ENCODE measurements at places on chromosomes 5 and 9.

DNA sequence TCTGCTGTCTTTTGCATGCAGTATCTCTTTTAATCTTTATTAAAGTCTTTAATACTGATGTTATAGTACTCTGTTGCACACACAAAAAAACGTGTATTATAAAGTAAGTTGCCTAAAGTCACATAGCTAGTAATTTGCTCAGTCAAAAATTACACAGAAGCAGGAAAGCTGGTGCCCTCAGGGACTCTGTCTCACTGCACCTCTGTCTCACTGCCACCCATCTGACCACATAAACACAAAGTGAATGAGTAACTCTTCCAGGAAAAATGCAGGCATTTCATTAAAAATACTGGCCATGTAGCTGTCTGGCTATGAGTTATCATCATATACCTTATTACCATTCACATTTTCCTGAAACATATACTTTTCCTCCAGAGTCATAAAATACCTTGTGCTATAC is 591.7 kb downstream of the CSNK1G3 start:
- no peak for DNase-seq

- no peak for DNase-seq
Measured at GRCh38 chr5:132223861-132224260, 3.8 kb downstream of the P4HA2 start.

- peak; percentile 25 for DNase-seq
Measured at GRCh38 chr9:105216440-105217178, 27.8 kb upstream of the SLC44A1 start.

DNA sequence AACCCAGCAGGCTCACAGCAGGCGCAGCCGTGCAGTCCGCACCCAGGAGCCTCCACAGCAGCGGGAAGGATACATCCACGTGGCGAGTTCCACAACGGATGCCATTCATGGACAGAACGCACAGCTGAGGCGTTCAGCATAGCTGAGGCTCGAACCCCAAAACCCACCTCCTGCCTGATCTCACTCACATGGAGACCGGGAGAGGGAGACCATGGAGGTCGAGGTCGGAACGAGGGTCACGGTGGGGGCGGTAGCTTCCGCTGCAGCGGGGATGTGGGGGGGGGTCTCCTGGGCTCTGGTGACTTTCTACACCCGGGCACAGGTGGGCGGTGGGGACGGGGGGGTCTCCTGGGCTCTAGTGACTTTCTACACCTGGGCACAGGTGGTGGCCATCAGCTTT is 17.5 kb downstream of the TERT start:
- no peak for DNase-seq

- peak; percentile 90 for DNase-seq
Measured at GRCh38 chr9:92385001-92385400, 19.4 kb downstream of the OGN start.

DNA sequence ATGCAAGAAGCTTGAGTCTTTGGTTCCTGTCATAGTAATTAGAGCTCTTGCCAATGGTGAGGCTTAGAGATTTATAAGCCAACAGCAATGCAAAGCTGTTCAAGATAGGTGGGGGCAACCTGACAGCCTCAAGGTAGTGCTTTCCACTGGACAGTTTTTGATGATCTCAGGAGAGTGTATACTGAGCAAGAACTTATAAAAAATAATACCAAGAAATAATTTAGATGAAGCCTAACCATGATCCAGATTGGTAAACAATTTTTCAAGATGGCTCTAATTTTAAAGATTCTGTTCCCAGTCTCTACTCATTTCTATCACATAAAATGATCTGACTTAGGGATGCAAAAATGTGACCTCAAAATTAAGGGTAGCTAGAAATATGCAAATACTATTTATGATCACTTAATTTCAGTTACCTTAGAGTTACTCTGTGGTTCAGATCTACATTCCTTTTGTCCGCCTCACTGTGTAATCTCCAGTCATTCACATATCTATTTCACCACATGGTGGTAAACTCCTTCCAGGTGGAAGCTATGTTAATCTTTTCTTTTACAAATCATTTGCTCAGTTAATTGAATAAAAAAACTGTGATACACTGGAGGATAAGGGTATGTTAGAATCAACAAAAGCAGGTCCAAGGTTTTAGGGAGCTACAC is 1228.0 kb upstream of the C9orf72 start:
- DNase-seq, result no peak

DNA sequence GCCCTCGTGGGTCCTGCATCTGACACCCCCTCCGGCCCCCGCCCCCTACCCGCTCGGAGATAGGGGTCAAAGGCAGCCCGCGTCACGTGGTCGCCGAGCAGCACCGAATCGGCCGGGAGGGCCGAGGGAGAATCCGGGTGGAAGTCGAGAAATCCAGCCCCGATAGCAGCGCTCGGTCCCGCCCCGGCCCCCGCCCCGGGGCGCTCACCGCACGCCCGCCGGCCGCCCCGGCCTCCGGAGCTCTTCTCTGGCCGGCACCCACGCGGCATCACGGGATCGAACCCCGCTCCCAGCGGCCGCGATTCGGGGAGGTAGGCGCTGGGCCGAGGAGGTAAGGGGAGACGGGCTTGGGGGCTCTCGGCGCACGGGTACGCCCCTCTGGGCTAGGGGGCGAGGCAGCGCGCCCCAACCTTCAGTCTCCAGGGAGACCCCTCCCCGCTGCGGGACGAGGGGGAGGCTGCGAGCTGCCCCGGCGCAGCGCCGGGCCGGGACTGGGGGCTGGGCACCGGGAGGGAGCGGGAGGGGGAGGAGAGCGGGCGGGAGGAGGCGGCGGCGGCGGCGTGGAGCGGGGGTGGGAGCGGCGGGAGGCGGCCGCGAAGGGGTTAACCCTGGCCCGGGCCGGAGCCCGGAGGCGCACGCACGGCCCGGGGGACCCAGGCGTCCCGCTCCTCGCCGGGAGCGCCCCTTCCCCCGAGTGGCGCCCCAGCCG is 22.1 kb upstream of the NDST1 start:
- DNase-seq, result peak; percentile 43

DNA sequence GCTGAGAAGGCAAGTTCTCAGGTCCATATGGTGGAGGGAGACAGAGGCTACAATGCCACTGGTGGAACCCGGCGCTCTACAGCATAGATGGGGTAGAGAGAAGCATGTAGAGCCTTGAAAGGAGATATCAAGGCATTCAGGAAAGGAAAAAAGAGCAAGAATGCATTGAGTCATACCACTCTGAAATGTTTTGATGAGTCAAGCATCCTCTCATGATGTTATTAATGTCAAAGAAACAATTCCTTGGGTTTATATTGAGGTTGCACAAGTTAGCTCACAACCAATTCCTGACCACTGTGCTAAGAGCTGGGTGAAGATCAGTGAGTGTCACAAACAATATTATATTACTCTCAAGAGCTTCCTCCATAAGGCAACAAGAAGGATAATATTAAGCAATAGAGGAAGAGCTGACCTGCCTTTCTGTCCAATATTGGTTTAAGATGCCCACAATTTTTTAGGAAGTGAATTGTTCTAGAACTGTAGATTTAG is 178.0 kb downstream of the RFK start:
- peak; percentile 90 for DNase-seq

- DNase-seq, result no peak
Measured at GRCh38 chr9:108517651-108518365, 338.0 kb downstream of the ACTL7B start.

GRCh38 chr5:59430066-59430685 is 463.4 kb downstream of the PDE4D start:
- DNase-seq, result no peak

GRCh38 chr5:142063878-142064331 is 44.7 kb upstream of the NDFIP1 start:
- peak; percentile 79 for DNase-seq

Data from fibroblast of the aortic adventitia (primary cell).